NCI-H146 (cell line): ENCODE measurements at places on chromosomes 5 and 9.

GRCh38 chr5:141681695-141682641, at the start of gene ARAP3:
Gene ARAP3 (minus strand): TSS chr5:141682230. CDS start chr5:141680486, 1,744 bp downstream.
- peak; percentile 20 for DNase-seq

- no peak for DNase-seq
Measured at GRCh38 chr5:68217528-68217927, 2.0 kb downstream of the PIK3R1 start.

DNA sequence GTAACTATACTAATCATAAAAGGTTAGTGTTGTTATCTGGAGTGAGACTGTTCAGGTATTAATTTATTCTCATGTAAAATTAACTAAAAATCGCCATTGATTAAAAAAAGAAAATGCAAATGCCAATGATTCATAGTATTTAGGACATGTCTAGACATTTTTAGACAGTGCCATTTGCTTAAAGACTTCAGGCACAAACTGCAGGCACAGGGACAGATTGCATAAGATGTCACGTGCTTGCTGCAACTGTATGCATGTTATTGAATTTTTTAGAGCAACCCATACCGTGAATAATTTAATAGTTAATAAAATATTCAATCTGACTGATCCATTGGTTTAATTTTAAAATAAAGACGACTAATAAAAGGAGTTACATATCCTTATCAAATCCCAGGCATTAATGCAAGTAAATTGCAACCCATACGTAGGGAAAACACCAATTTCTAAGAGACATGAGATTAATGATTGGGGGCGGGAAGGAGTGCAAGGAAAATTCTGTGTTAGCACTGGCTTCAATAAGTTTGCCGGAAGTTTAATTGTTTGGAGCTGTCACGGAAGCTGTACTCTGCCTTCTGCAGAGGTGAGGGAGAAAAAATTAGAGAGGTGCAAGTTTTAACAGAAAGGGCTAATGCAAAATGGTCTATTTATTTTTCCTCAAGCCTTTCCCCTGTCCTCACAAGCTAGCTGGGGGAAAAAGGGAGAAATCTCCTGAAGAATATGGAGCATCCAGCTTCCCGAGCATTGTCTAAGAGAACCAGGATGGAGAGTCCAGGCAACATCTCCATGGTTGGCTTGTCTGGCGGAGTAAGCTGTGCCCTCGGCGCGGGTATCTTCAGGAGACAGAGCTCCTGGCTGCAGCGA, 2.9 kb downstream of the EDIL3 start:
- peak; percentile 14 for DNase-seq

GRCh38 chr5:138983984-138984383, 108.8 kb upstream of the LRRTM2 start:
- no peak for DNase-seq

GRCh38 chr9:27440888-27441740, 83.0 kb upstream of the IFNK start:
- peak; percentile 22 for DNase-seq
